Stimulated activated CD4-positive, alpha-beta T cell treated with anti-CD3 and anti-CD28 coated beads, TNF-alpha, amount 100 ng/mL, for 4 hours (primary cell): ENCODE measurements at places on chromosomes 5 and 9.

GRCh38 chr9:93197670-93198069, 13.7 kb downstream of the WNK2 start:
- no peak for DNase-seq

GRCh38 chr5:157603333-157604190, 28.0 kb upstream of the ADAM19 start:
- DNase-seq, result peak; percentile 57

GRCh38 chr9:132020272-132020671, 59.4 kb downstream of the MED27 start:
- DNase-seq, result no peak

- no peak for DNase-seq
These were observed 23.5 kb downstream of the C7 start for GRCh38 chr5:40932766-40933165.

DNA sequence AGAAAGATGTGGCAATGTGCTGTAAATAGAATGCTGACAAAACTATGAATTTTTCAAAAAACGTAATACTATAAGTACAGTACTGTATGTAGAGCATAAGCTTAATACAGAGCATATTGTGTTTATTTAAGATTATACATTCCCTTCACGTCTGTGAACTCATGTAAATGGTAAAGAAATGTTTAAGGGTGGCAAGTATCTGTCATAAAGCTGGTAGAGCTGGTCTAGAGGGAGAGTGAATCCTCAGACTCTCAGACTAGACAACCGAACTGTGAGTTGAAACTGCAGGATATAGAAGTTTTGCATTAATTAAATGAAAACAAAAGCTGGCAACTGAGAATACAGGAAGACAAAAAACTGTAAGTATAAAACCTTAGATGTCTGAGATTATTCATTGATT, 87.3 kb upstream of the ANXA1 start:
- no peak for DNase-seq

GRCh38 chr9:94480205-94480604, 74.7 kb upstream of the PCAT7 start:
- DNase-seq, result no peak

- DNase-seq, result no peak
These were observed 96.8 kb downstream of the ANKRD18B start for GRCh38 chr9:33620738-33621439.

- DNase-seq, result no peak
These were observed 764.5 kb upstream of the ADAMTS16 start for GRCh38 chr5:4375640-4376039.

DNA sequence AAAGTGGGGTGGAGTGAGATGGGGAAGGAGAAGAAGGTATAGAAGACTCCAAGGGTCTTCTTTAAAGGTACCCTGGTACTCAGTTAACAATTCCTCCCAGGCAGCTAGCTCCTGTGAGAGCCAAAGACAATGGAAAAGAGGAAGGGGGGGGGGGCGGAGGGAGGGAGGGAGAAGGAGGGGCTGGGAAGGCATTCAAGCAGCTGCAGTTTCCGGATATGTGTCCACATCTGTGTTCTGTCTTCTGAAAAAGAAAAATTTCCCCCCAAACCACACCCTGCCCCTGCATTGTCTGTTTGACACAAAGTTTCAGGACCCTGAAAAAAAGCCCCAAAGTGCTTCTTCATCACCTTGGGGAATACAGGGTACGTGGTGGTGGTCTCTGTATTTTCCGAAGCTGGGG, 11.1 kb downstream of the SPRY4 start:
- no peak for DNase-seq

DNA sequence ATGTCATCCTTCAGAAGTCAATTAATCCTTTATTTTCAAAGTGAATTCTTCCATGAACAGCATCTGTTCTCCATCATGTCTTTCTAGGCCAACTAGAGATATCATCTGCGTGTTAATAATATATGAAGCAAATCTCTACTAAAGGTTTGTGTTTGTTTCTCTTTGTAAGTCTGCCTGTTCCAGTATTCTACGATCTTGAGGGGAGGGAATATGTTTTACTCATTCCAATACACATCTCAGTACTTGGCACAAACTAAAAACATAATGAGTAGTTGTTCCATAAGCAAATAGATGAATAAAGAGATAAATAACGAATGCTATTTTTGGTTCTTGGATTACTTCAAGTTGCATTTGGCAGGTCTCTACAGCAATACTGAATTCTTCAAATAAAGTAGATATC, 470.7 kb upstream of the GRIN3A start:
- DNase-seq, result no peak

GRCh38 chr9:117093891-117094844, 320.7 kb downstream of the ASTN2 start:
- no peak for DNase-seq

- DNase-seq, result no peak
These were observed 13.7 kb downstream of the SPACA9 start for GRCh38 chr9:132892400-132892799.

- DNase-seq, result no peak
These were observed 33.0 kb upstream of the PPP2CA start for GRCh38 chr5:134258896-134259295.

GRCh38 chr5:126972062-126972895, 58.1 kb downstream of the MARCHF3 start:
- no peak for DNase-seq

DNA sequence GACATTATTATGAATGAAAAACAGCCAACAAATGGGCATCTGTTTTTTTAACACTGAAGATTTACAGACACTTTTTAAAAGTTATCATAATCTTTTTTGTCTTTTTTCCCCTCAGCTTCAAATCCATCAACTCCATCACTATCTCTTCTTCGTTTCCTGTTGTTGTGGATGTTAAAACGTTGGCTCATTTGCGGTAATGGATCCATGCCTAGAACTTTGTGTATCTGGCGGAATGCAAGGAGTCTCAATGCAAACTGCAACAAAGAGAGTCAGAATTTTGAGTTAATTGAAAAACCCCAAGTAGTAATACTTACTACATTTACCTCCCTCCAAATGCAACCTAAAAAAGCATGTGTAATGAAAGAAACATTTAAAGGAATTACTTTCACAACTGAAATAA, 42.9 kb upstream of the MTMR12 start:
- DNase-seq, result no peak

DNA sequence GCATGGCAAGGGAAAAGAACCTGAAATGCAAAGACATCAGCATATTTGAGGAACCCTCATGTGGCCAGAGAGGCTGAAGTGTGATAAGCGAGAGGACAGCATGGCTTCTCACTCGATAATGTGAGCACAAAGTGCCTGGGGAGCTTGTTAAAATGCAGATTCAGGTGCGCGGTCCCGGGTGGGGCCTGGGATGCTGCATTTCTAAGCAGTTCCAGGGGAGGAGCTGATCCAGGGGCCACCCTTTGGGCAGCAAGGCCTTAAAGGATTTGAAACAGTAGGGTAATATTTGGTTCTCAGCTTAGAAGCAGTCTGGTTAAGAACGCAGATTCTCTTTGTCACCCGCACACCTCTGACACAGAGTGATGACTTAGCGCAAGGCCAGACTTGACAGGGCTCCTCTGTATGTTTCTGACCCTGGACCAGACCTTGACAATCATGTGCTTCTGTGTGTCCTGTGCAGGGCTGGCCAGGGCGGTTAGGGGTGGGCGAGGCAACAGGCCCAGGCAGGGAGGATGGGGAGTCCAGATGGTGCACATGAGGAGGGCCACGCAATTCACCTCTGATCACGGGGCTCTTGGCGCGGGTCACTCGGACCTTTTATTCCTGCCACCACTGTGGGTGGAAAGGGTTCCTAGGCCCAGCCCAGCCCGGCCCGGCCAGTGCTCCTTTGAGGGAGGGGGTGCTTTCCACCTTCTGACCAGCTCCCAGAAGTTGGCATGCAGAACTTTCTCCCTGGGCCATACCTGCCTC, 62.8 kb upstream of the TBC1D2 start:
- no peak for DNase-seq

DNA sequence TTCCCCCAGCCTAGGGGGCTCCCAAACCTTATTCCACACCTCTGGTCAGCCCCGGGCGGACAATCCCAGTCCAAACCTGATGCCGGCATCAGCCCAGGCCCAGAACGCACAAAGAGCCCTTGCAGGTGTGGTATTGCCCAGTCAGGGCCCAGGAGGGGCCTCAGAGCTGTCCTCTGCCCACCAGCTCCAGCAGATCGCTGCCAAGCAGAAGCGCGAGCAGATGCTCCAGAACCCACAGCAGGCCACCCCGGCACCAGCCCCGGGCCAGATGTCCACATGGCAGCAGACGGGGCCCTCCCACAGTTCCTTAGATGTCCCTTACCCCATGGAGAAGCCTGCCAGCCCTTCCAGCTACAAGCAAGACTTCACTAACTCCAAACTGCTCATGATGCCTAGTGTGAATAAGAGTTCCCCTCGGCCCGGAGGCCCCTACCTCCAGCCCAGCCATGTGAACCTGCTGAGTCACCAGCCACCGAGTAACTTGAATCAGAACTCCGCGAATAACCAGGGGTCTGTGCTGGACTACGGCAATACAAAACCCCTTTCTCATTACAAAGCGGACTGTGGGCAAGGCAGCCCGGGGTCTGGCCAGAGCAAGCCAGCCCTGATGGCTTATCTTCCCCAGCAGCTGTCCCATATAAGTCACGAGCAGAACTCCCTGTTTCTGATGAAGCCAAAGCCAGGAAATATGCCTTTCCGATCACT, 27.6 kb upstream of the LTC4S start:
- no peak for DNase-seq

GRCh38 chr5:35319333-35320002, 89.2 kb upstream of the PRLR start:
- no peak for DNase-seq

GRCh38 chr5:14068136-14068535, 75.0 kb upstream of the TRIO start:
- no peak for DNase-seq

DNA sequence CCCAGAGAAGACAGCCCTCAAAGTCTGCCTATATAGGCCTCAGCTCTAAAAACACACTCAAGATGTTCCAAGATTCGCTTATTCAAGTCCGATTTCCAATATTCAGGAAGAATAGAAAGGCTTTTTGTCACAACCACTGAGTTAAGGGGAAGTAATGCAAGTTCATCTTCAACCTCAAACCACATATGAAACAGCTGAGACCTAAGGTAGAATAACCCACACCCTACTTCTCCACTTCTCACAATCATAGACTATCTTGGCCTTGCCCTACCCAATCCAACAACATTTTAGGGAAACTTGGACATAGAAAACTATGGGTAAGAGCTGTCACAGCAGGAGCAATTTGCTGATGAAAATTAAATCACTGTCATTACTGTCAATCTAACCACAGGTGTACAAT, 152.0 kb upstream of the LRRTM2 start:
- no peak for DNase-seq
